ENCODE measurements at places on chromosomes 16 and 17.

- no peaks in the 10 kb centered on the region for H3K27me3 ChIP-seq
- no peak for DNase-seq
- H3K4me1 ChIP-seq: no peaks in the 10 kb centered on the region
Observed at GRCh38 chr16:85749771-85750145, 1.1 kb downstream of the C16orf74 start.

- H3K27me3 ChIP-seq: no peaks in the 10 kb centered on the region
- no peak overlapping the region for H3K4me3 ChIP-seq
- H3K36me3 ChIP-seq: no peaks in the 10 kb centered on the region
- no peak overlapping the region for H3K27ac ChIP-seq
Observed at GRCh38 chr17:47813077-47813476, 8.5 kb downstream of the OSBPL7 start.

GRCh38 chr17:50721194-50722010 lies 2.0 kb downstream of the LUC7L3 start:
- H3K27me3 ChIP-seq: no peaks in the 10 kb centered on the region
- peaks cover 2% of the 10 kb centered on the region for H3K4me1 ChIP-seq
- no peaks in the 10 kb centered on the region for H3K36me3 ChIP-seq

- H3K36me3 ChIP-seq: no peaks in the 10 kb centered on the region
- H3K27ac ChIP-seq: no peak overlapping the region
- no peak overlapping the region for H3K4me3 ChIP-seq
Observed at GRCh38 chr17:9702482-9702881, 57.2 kb downstream of the USP43 start.

DNA sequence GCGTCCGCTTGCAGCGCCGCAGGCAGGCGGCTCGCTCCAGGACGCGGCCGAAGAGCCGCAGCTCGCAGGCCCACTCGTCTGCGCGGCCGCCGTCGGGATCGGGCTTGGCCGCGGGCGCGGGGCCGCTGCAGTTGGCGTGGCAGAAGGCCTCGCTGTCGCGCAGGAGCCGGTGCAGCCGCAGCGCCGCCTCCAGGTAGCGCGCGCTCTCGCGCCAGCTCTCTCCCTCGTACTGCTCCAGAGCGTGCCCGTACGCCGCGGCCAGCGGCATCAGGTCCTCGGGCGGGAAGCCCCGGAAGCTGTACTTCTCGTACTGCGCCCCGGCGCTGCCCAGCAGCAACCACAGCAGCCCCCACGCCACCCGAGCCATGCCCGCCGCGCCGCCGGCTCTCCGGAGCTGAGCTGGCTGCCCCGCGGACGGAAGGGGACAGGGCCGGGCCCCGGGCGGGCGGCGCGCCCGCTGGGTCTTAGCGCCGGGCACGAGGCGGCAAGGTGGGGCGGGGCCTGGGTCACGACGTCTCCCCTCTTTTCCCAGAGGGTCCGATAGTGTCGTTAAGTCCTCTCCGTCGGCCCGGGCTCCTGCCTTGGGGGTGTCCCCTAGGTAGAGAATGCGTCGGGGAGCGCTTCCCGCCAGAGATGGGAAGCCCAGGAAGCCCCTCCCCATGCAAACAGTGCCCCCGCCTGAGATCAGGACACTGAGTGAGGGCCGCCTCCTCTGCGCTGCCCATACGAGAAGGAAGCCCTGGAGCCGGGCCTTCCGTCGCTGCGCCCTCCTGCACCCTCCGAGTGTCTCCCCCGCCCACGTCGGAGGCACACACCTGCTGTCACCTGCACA lies at the start of gene P3H4:
P3H4 (minus strand) TSS at position 401 of the 832 bp plus-strand sequence; CDS start at position 367, 34 bp downstream.
- H3K4me3 ChIP-seq: peak within 1 kb of the TSS; percentile 64
- no peaks in the 10 kb centered on the region for H3K4me1 ChIP-seq
- H3K27ac ChIP-seq: peak within 1 kb of the TSS; percentile 56
- DNase-seq: peak; percentile 82
- H3K36me3 ChIP-seq: no peaks in the 10 kb centered on the region
- no peaks in the 10 kb centered on the region for H3K27me3 ChIP-seq

All from aorta (tissue), 5 donors.